ENCODE measurements at places on chromosomes 2 and 18.

DNA sequence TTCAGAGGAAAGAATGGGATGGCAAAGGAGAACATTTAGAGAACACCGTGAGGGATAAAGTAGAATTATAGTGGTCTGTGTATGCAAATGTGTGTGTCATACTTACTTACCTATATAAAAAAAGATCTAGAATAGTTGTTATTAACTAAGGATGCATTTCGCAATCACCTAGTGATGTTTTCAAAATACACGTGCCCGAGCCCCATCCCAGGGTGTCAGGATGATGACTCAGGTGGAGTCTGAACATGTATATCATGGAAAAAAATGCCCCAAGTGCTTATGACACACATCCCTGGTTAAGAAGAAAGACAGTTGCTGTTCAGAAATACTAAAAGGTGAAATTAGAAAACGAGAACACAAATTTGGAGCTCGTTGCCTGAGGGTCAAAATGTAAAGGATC is 109.0 kb downstream of the CERS6 start:
- peak; percentile 65 for DNase-seq

- no peak for DNase-seq
Measured at GRCh38 chr2:200472853-200473464, 36.9 kb downstream of the KCTD18 start.

DNA sequence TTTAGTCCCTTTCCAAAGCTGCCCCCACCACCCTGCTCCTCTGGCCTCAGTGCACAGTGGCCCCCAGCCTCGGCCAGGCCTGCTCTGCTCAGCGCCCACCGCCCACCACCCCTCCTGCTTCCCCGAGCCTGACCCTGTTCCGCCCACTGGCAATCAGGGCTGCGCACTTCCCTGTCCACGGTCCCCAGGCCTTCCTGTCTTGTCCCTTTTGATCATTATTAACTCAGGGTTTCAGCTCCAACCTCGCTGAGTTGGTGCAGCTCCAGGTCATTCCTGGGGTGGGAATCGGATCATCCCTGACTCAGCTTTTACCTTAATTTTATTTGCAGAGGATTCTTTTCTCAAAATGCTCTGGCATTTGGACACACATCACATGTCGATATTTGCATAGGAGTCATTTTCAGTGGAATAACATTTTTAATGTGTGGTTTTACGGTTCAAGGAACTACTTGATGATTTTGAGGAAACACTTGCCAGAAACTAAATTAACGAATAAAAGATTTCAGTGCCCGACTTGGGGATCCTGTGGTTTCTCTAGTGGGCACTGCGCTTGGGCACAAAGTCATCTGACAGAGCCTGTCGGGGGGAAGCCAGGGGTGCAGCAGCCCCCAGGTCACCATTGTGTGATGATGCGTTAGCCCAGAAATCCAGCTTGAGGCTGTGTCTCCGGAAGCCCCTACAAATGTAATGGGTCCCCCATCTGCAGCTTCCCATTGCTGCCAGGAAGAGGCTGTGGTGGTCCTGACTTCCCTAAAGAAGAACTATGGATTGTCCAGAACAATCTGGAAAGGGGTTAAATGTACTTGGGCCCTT is 1.0 kb upstream of the ESPNL start:
- DNase-seq: no peak

DNA sequence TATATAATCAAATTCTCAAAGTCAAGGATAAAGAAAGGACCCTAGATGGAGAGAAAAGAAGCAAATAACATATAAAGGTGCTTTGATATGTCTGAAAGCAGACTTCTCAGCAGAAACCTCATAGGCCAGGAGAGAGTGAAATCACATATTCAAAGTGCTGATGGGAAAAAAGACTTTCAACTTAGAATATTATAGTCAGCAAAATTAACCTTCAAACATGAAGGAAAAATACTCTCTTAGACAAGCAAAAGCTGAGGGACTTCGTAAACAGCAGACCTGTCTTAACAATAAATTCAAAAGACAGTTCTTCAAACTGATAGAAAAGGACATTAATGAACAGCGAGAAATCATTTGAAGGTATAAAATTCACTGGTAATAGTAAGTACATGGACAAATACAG is 107.2 kb upstream of the KCNH7 start:
- DNase-seq: no peak

DNA sequence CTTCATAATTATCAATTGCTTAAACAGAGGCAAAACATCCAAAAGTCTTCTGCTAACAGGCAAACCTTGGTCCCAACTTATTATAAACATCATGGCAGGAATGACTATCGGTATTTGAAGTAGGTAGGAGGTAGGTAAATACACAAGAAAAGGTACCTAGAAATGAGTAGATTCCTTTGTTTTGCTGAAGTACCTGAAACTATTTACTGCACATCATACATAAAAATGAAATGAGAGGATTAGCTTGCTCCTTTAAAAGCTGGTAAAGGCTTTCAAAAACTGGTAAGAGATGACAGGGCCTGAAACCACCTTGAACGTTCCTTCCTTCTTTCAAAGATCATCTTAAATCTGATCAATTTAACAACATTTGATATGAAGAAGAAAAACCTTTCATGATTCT is 55.2 kb upstream of the MAPRE2 start:
- DNase-seq: no peak
